ENCODE measurements at places on chromosomes 11 and 22.

GRCh38 chr11:96459751-96460150 is 69.9 kb downstream of the JRKL start:
- no peak for DNase-seq

- DNase-seq: peak; percentile 99
Observed at GRCh38 chr22:38802671-38803121, 8.8 kb upstream of the DNAL4 start.

DNA sequence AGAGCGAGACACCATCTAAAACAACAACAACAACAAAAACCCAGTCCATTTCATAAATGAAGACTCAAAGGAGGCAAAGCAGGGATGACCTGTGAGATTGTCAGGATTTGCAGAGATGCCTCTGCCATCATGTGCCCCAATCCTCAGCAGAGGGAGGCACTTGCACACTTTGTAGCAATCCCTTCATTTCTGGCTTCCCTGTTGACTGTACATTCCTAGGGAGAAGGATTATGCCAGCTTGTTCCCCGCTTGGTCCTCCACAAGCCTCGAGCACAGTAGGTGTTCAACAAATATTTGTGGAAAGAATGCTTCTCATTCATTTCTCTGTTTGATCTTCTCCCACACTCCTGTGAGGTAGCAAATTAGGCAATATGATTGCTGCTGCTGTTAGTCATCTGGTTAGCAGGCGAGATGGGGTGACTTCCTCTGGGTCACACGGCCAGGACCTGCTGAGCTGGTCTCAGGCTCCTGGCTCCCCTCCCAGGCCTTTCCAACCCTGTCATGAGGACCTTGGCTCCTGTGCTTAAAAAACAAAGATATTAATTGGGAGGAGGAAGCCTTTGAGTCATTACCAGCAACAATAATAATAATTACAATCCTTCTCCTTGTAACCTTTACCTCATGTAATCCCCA is 34.1 kb downstream of the LIF start:
- DNase-seq: peak; percentile 91

GRCh38 chr11:125341676-125342075 is 154.4 kb downstream of the FEZ1 start:
- no peak for DNase-seq

GRCh38 chr11:43907028-43907975 is 26.7 kb downstream of the ALKBH3 start:
- DNase-seq: no peak

- DNase-seq: no peak
Observed at GRCh38 chr11:102263379-102264003, 53.8 kb upstream of the BIRC3 start.

DNA sequence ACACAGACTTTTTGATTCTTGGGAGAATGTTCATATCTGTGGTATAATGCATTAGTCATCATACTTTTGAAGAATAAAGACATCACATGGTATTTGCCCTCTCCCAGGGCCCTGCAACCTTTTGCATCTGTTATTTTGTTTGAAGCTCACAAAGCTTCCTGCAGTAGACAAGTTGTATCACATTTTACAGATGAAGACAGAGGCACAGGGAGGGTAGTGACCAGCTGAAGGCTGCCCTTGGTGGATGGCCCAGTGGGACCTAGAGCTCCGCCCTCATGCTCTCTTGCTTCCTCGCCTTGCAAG is 66.4 kb downstream of the UBASH3B start:
- peak; percentile 90 for DNase-seq

DNA sequence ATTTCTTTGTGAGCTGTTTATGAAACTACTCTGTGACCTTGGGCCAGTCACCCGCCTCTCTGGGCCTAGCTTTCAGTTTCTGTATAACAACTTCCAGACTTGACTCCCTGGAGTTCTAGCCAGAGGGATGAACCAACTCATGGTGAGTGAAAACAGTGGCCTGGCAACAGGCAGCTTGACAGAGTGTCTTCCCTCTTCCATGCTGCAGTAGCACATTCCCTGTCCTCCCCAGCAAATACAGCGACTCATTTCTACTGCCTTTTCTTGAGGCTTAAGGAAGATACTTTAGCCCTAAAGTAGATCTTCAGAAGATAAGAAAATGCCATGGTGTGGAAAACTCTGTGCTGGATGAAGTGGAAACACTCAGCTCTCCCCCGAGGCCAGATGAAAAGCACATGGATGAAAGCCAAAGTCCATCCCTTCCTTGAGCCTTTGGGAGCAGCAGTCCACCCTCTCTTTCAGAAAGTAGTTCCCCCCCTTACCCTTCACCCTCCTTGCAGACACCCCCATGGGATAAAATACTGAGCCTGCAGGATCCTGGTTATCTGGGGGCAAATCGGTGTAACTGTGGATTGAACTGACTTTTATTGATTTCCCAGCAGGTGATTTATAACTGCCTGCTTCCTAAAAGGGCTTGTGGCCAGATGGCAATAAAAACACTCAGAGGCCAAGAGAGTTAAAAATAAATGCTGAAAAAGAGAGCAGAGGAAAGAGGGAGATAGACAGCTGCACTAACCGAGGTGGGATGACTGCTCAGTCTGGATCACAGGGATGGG is 24.1 kb downstream of the IRAG1 start:
- DNase-seq: peak; percentile 95

GRCh38 chr11:112565551-112565950 is 304.9 kb upstream of the PLET1 start:
- no peak for DNase-seq

DNA sequence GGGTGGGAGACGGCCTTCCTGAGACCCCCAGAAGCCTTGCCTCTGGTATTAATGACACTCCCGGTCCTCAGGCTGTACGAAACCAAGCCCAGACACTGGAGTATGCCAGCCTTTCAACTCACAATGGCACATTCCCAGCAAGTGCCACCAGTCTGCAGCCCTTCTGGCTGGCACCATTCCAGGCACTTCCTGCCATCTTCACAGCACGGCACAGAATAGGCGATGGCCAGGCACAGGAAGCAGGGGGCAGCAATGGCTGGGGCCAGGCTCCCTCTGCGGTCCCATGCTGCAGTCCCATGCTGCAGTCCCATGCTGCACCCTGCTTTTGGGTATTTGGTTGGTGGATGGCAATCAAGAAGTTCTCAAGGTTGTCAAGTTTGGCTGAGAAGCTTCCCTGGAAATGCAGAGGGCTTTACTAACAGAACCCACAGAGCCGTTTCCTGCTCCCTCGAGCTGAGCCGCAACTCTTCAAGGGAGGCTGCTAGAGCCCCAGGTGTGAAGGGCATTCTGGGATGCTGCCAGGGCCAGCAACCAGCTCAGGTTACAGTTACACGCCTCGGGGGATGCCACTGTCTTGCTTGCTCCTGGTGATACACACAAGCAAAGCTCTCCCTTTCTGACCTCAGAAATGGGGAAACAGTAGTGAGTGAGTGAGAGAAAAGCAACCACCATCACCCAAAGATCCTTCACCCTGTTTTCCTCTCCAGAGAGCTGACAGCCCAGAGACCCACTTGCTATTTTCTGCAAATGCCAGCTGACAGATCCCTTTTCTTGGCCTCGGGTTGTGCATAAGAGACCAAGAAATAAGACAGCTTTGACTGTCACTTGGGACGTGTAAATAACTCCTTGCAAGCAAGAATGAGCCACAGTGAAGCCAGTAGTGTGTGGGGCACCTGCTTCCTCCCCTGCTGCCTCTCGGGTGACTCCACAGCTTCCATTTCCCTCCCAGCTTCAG is 23.9 kb downstream of the LRFN4 start:
- DNase-seq: no peak

- DNase-seq: peak; percentile 15
Observed at GRCh38 chr11:119107538-119108145, 498 bp downstream of the C2CD2L start.

DNA sequence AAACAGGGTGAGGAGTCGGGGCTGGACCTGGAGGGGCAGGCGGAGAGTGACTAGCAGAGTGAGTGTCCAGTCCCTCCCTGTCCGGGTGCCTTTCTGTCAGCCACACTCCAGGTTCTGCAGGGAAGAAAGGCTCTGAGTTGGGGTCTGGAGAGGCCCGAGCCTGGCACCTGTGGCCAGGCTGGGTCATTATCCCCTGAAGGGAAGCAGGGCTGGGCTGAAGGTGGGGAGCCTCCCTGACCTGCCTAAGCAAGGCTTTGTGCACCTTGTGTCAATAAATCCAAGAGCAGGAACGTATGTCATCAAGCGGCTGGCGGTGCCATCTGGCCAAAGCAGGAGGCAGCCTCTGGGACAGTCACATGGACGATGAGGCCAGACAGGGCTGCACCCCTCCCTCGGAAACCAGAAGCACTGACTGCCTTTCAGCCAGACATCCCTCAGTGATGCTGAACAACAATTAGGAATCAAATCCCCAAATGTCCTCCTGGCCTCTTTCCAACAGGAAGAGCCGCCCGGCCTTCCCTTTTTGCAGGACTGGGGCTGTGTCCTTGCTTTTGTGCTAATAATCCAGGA is 73.9 kb upstream of the FGF3 start:
- no peak for DNase-seq

DNA sequence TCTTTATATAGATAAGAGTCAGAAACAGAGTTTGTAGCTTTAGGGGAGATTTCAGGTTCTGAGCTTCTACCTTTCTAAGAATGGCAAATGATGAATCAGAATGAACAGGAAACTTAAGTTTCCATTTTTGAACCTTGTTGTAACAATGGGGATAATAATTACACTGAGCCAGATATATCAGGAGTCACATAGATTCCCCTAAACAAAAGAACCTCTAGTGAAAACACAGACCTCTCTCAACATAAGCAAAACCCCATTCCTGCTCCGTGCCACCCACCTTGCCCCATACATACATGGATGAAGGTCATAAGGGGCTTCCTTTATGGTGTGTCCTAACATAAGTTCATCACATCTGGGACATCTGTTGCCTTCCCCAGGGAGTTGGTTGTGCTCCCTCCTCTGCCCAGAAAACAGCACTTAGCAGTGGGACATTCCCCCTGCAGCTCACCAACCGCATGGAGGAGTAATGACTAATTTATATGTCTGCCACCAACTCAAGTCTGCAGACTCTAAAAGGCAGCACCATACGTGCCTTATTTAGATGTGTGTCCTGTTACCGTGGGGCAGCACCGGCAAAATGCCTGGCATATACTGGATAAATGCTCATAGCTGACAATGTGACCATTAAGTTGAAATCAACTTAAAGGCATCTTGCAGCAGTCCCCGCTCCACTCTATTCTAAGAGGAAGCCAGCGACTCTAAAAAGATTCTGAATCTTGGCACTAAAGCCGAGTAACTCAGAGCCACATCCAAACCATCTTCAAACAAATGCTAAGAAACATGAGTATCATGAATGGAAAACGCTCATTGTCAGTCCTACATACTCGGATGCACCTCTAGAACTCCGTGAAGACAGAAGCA is 8.0 kb downstream of the JAML start:
- no peak for DNase-seq

DNA sequence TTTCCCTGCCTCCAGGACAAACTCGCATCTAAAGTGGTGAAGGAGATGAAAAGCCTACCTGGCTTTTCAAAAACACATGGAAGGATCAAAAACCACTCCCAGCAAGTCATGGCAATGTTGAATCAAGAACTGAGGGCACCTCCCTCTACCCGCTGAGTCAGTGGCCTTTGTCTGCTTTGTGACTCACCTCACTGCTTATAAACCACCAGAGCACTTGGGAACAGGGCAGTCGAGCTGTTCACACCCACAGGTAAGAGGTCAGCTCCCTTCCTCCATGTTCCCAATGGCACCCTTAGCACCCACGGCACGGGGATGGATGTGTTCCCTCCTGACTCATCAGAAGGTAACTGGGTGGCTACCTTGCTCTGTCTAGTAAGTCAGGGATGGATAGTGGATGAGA is 21.7 kb downstream of the TENM4 start:
- peak; percentile 65 for DNase-seq

- peak; percentile 25 for DNase-seq
Observed at GRCh38 chr11:16806791-16807190, 68.3 kb downstream of the C11orf58 start.

DNA sequence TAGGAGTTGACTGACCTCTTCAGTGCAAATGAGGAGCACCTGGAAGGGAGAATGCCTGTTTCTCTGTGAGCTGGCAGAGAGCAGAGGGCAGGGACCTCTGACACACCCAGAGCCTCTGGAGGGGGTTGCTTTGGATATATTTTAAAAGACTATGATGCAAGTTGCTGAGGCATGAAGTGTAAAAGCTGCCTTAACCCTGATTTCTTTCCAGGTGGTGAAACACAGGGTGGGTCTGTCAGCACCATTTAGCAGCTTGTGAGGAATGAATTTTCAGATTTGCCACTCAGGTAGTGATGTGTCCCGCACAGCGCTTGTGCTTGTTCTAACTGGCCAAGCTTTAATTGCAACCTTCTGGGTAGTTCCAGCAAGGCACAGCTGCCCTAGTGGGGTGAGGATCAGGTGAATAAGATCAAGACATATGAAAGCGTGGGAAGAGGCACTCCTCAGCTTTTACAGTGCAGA is 90.2 kb downstream of the SWAP70 start:
- no peak for DNase-seq

DNA sequence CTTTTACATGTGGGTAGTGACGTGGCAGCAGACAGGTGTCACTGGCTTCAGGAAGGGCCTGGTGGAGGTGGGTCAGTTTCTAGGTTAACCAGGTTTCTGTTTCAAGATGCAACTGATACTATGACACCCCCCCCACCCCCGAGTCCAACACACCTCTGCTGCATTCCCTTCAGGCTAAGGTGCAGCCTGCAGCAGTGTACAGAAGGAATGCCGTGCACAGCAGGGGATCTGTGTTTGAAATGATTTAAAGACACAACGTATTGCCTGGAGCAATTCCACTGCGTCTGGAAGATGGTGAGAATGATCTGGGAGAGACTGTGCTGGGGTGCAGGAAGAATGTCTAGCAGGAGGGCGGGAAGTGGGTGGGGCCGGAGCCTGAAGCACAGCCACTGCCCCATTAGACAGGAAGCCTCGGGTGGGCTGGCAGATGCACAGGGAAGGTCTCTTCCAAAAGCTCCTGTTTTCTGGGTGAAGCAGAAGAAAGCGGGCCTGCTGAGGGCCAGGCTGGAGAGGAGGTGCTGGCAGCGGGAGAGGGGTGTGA is 11.9 kb upstream of the TESMIN start:
- DNase-seq: peak; percentile 66

DNA sequence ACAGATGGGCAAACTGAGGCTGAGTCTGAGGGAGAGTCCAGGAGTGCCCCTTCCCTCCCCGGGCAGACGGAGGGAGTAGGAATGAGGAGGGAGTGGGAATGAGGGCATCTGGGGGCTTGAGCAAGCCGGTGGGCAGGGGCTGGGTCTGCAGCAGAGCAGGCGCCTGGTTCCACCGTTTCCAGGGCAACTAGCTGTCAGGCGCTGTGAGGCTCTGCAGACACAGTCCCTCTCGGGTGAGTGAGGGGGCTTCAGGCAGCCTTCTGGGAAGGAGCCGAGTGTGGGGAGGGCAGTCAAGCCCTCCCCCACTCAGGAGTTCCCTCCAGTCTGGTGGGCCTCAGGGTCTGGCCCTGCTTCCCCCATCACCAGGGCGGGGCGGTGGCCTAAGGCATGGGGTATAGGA is 19.0 kb downstream of the TMEM258 start:
- DNase-seq: no peak
